ENCODE measurements at places on chromosomes 6 and 20. TPM values are rescaled to one million over a fixed set of nuclear protein-coding genes. Genes with fewer than 3 reads are reported as not detected.

The LY6G6C gene
- total RNA-seq: not detected

The SNX9 gene
- total RNA-seq: 23.5 TPM

The KCNK17 gene
- total RNA-seq: 4.8 TPM

The C6orf118 gene
- total RNA-seq: 3.0 TPM

The ARMH2 gene
- not detected for total RNA-seq

The PROKR2 gene
- total RNA-seq: not detected

The NHSL1 gene
- 37.8 TPM for total RNA-seq

The PPARD gene
- total RNA-seq: 28.4 TPM

The BPIFB1 gene
- 121 TPM for total RNA-seq

The TRIM15 gene
- not detected for total RNA-seq

The VTA1 gene
- total RNA-seq: 33.2 TPM

The SYNDIG1 gene
- 2.0 TPM for total RNA-seq

The PRSS35 gene
- total RNA-seq: 0.86 TPM

The PDYN gene
- total RNA-seq: not detected

The BHLHE23 gene
- not detected for total RNA-seq

The SLA2 gene
- 1.8 TPM for total RNA-seq

The APOBEC2 gene
- 0.29 TPM for total RNA-seq

The ADAM33 gene
- 16.5 TPM for total RNA-seq

The SMOC2 gene
- total RNA-seq: 7.1 TPM

The RAB44 gene
- 0.37 TPM for total RNA-seq

The CALHM5 gene
- total RNA-seq: 2.9 TPM

The THEMIS gene
- 2.6 TPM for total RNA-seq

The ZNF165 gene
- 3.4 TPM for total RNA-seq

The RNF182 gene
- 2.5 TPM for total RNA-seq

The SUMO4 gene
- 2.1 TPM for total RNA-seq

The EMILIN3 gene
- 0.29 TPM for total RNA-seq

The PSORS1C1 gene
- total RNA-seq: 11.7 TPM

The APCDD1L gene
- total RNA-seq: 0.13 TPM

The B3GALT4 gene
- 12.9 TPM for total RNA-seq

The EYS gene
- total RNA-seq: 0.50 TPM

The PRKN gene
- total RNA-seq: 4.3 TPM

The PTGIS gene
- 32.9 TPM for total RNA-seq

The KCNQ5 gene
- total RNA-seq: 2.3 TPM

The RAMACL gene
- total RNA-seq: 6.0 TPM

The SLC13A3 gene
- 2.4 TPM for total RNA-seq

The HLA-DPA1 gene
- total RNA-seq: 476 TPM

The CPXM1 gene
- total RNA-seq: 8.1 TPM

The PLEKHG1 gene
- total RNA-seq: 27.8 TPM

The IL17F gene
- not detected for total RNA-seq

The TGM3 gene
- not detected for total RNA-seq

The NOTCH4 gene
- total RNA-seq: 58.4 TPM

All from left lung (tissue), 14 donors.